GM19239 (cell line): ENCODE measurements at places on chromosomes 5 and 9.

GRCh38 chr5:95113489-95113888 is 171.4 kb downstream of the MCTP1 start:
- no peak for DNase-seq

GRCh38 chr5:143695244-143695864 is 116.6 kb upstream of the HMHB1 start:
- DNase-seq = no peak

GRCh38 chr5:150789943-150790611 is 11.5 kb downstream of the SMIM3 start:
- no peak for DNase-seq

DNA sequence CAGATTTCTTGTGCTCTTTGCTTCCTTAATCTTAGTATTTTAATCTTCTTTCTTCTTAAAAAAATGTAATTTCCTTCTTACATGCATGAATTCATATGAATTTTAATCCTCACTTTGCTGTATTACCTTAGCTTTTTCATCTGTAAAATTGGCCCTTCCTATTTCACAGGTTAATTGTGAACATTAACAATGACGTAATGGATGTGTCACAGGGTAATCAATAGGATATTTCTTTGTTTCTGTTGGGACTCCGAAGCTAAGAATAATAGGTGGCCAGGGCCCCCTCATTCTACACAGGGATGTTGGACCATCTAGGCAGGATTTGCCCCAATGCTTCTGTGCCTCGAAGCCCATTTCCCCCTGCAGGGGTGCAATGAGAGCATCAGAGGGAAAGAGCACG is 187.4 kb upstream of the NFIB start:
- no peak for DNase-seq

- no peak for DNase-seq
These were observed 9.3 kb downstream of the SLC27A6 start for GRCh38 chr5:128974567-128974966.

DNA sequence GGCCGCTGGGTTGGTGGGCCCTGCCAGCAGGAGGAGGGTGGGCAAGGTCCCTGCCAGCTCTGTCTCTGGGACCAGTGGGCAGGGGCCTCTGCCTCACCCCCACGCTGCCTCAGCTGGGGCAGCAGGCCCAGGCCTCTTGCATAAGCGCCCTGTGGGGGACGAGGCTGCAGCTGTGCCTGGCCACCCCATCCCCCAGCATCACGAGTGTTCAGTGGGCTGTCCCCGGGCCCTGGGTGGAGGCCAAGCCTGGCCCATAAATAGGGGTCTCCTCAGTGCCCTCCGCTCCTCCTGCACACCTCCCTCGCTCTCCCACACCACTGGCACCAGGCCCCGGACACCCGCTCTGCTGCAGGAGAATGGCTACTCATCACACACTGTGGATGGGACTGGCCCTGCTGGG is at the start of gene PTGDS:
Gene PTGDS, plus strand, starts transcription at position 282 of the 400 bp plus-strand sequence. Its CDS starts 75 bp downstream, at position 357.
- no peak for DNase-seq

DNA sequence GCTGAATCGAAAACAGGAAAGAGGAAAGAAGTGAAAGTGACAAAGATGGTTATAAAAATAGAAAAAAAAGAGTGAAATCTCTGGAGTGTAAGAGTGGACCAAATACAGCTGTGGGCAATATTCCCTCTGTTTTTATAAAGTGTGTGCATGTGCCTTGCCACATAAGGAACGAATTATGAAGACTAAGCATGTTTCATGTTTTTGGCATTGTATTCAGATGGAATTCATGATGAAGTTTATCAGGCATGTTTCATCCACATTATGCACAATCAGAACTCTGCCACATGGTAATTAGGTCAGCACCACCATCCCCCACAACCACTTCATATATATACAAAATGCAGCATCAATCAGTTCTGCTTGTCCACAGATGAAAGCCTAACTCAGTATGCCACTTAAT is 348.0 kb downstream of the ZNF608 start:
- no peak for DNase-seq
